Activated T-helper 1 cell treated with anti-CD3 and anti-CD28 coated beads, Interleukin-2, amount 50 U/mL, for 16 hours (primary cell): ENCODE measurements at places on chromosomes 5 and 9.
A peak's percentile ranks its signal among the peaks of the same experiment; 100 is the strongest.

GRCh38 chr5:107431998-107432397 is 238.7 kb downstream of the EFNA5 start:
- no peak for DNase-seq

DNA sequence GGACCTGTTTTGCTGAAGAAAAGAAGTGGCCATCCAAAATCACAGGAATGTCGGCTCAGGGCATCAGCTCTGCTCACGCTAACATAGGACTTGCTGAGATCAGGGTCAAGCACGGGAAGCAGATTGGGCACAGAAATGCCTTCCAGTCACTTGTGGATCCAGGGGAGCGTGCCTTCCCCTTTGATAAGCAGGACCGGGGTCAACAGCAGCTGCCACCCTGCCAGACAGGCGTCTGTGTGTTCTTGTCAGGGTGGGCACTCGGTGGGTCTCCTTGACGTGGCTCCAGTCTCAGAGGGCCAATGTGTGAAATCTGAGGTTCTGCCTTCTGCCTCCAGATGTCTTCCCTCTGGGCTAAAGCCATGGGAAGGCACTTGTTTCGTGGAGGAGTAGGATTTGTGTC is 313.7 kb upstream of the IRX4 start:
- DNase-seq, result no peak

- no peak for DNase-seq
Observed at GRCh38 chr5:151459680-151460324, 12.4 kb downstream of the SLC36A1 start.

DNA sequence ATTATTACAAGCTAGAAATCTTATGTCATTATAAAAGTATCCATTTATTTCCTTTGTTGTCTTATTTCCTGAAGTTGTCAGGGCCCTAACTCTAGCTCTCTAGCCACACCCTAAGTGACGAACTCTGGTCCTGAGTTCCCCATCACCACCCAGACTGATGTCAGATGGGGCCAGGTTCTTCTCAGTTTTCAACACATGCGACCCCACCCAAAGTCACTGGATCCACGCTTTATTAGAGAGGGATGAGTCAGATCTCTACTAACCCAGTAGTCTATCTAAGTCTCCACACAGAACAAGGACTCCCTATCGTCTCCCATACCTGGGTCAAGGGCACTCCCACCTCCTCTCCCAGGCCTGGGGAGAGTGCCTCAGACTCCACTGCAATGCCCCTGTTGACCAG is 6.8 kb upstream of the FEM1C start:
- no peak for DNase-seq

DNA sequence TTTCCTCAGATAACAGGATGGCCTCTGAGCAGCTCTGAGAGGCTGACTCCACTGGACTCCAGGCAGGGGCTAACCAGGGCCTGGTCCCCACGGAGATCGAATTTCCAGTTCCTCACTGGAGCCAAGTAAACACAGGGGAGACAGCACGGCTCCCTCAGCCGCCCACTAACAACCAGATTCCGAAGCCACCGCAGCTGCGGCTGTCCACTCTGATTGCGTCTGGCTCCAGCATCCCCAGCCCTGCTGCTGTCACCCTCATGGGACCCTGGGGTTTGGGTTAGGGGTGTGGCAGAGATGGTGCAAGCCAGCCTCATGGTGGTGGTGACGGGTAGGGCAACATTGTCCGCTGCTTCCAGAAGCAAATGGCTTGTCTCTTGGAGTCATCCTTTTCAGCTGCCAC is 172.6 kb downstream of the RGS3 start:
- no peak for DNase-seq

GRCh38 chr9:134872482-134873231 is 8.0 kb upstream of the FCN2 start:
- no peak for DNase-seq

DNA sequence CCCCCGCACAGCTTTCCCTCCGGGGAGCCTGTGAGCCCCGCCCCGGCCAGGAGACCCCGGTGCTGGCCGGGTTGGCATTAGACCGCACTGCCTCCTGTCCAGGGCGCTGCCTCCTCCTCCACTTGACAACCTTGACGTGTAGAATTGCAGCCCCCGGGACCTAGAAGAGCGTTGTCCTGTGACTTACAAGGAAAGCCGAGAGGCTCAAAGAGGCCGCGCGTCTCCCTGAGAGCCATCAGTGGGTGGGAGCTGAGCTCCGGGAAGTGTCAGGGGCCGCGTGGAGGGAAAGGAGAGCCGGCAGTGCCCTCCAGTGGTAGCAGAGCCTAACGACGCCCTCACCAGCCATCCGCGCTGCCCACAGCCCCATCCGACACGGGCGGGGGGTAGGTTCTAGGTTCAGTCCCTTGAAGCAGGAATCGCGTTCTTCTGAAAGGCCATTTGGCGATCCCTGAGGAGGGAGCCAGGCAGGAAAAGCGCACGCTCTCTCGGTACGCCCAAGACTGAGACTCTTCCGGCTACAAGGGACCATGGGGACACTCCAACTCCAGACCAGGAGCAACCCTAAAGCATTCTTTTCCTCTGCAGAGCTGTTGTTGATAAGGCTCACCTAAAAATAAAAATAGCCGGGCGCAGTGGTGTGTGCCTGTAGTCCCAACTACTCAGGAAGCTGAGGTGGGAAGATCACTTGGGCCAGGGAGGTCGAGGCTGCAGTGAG is 40.6 kb upstream of the SAP30L start:
- DNase-seq, result peak; percentile 45

DNA sequence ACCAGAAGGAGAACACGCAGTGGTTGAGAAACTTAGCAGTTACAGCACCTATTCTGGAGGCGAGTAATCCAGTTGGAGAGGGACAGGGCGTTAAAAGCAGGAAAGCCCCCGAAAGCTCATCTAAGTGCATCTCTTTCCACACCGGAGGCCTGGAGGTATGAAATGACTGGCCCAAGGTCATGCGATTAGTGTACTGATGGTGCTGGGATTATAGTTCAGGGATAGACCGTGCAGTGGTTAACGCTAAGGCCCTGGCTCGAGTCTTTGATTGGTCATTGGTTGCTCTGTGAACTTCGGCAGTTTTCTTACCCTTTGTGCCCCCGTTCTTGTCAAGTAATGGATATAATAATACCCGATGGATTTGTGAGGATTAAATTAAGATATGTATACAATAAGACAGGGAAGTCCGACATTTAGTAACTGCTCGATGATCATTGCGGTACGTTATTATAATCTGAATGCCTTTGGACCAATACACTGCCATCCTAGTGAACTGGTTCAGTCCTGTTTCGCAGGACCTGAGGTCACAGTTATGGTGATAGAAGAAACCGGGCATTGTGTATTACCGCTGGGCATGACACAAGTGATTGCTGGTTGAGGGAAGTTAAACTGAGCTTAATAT is 960 bp downstream of the CANX start:
- DNase-seq, result no peak

DNA sequence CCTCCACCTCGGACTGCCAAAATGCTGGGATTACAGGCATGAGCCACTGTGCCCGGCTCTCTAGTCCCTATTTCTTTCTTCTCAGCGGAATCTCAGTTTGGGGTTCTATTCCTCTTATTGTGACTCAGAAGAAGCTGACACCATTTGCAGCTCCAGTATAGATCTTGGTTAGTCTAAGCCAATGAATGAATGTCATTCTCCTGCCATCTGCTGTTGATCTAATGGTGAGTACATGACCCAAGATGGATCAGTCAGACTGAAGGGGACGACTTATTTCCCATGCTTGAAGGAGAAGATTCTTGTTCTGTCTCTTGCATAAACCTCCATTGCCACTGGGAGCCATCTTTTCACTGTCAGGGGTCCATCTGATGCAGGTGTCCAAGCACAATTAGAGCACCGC is 76.0 kb upstream of the KLF9 start:
- no peak for DNase-seq

GRCh38 chr9:137534256-137535119 is 15.7 kb downstream of the PNPLA7 start:
- no peak for DNase-seq

- DNase-seq, result no peak
Observed at GRCh38 chr5:179380211-179381035, 35.2 kb upstream of the ADAMTS2 start.

DNA sequence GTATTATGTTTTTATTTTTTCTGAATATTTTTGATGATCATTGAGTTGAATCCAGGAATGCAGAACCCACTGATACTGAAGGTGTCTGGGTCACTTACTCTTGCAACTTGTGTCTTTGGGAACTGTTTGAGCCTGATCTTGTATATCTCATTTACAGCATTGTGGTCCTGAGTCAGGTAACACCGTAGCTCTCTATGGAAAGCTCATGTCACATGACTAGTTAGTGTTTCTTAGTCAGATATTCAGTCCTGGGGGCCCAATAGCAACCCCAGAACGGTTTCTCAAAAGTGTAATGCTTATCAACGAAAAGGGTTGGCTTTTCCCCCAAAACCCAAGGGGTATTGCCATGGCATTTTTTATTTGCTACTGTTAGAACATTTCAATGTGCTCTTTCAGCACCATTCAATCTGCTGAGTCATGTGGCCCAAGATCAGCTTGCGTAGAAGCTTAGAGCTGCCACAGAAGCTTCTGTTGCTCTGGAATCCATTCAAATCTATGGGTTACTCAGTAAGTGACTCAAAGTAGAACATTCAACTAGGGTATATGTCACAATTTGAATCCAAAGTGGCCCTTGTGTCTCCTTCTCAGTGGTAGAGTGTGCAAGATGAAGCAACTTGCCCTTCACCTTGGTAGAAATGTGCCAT is 12.1 kb upstream of the PTAR1 start:
- DNase-seq, result no peak

- DNase-seq, result no peak
Observed at GRCh38 chr5:67986761-67987160, 228.8 kb upstream of the PIK3R1 start.

DNA sequence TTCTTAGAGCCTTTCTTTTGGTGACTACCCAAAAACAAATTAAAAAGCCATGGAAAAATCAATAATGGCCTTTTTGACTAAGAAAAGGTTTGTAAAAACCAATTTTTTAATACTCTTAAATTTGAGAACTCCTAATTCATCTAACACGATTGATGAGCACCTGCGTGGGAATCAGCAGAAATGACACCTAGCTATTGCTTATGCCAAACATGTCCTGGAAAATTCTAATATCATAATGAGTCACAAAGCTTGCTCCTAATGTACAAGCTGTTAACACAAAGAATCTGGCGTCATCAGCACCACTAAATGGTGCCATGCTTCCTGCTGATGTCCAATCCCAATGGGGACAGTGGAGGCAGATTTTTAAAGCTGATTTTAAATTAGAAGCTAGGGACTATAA is 146.2 kb upstream of the LRRTM2 start:
- DNase-seq, result no peak

GRCh38 chr5:44887722-44888121 is 79.0 kb downstream of the MRPS30 start:
- no peak for DNase-seq

DNA sequence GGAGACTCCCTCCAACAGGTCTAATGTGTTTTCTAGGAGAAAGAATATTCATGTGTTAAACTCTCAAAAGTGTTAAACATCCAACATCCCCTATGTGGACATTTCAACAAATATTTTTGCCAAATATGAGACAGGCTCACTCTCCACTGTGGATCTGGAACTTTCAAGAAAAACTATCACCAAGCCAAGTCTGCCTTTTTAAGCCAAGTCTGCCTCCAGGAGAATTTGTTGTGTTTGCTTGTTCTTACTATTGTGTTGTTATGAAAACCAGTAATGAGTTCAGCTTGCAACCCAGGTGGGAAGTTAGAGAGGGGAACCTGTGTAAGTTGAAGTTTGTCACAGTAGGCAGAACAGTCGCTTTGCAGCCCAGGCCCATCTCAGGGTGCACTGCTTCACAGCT is 228.1 kb downstream of the NFIB start:
- no peak for DNase-seq

DNA sequence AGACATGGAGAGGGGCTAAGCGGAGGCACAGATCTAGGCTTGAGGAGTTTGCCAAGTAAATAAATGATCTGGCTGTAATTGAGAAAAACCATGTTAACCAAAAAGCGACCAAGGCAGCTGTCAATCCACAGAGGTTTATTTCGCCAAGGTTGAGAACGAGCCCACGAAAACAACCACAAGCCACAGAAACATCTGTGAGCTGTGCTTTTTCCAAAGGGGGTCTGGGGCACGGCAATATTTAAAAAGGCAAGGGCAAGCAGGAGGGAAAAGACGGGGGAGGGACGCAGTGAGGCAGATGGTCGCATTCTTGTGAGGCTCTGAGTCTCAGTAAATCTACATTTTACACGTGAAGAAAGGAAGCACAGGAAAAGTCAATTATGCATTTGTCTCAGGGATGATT is 25.4 kb downstream of the CCT5 start:
- DNase-seq, result no peak

- DNase-seq, result no peak
Observed at GRCh38 chr5:36938129-36938528, 61.6 kb downstream of the NIPBL start.

DNA sequence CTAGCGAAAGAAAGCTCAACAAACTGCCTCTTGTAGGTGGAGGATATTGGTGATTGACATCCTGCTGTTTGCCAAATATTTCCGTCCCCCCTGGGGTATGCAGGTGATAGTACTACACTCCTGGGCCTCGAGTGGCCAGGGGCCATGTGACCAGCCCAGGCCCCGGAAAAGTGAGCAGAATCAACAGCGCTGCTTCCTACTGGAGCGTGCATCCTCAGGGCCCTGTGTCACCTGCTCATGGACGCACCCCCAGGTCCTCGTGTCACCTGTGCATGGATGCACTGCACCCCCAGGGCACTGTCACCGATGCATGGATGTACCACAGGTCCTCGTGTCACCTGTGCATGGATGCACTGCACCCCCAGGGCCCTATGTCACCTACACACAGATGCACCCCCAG is 43.8 kb downstream of the ADAMTS16 start:
- DNase-seq, result no peak

GRCh38 chr5:39074017-39074814 is at the start of gene RICTOR:
RICTOR (minus strand) TSS chr5:39074399; CDS start chr5:39074377, 22 bp downstream.
- peak; percentile 85 for DNase-seq

GRCh38 chr5:154562244-154562880 is 84.3 kb upstream of the HAND1 start:
- DNase-seq, result no peak

- DNase-seq, result no peak
Observed at GRCh38 chr9:92647671-92648473, 22.1 kb downstream of the IPPK start.

GRCh38 chr5:68872088-68872839 is 221.6 kb upstream of the SLC30A5 start:
- DNase-seq, result no peak

DNA sequence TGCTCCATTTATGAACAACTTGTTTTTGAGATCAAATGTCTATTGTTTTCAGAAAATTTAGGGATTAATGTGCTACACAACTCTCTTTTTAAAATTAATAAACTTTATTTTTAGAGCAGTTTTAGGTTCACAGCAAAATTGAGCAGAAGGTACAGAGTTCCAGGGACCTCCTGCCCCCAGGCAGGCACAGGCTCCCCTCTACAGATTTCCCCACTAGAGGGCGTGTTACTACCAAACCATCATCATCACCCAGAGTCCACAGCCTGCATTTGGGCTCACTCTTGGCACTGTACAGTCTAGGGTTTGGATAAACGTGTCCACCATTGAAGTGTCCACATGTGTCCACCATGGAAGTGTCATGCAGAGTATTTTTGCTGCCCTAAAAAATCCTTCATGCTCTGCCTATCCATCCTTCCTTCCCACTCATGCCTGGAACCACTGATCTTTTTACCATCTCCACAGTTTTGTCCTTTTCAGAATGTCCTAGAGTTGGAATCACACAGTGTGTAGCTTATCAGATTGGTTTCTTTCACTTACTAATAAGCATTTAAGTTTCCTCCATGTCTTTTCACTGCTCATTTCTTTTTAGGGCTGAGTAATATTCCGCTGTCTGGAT is 61.7 kb downstream of the MRPL36 start:
- no peak for DNase-seq
